Activated T-helper 1 cell treated with anti-CD3 and anti-CD28 coated beads, Interleukin-2, amount 50 U/mL, for 16 hours (primary cell): ENCODE measurements at places on chromosomes 12 and 14.

- no peak for DNase-seq
Observed at GRCh38 chr14:39469094-39469710, 37.0 kb upstream of the FBXO33 start.

- DNase-seq, result no peak
Observed at GRCh38 chr12:585062-586061, 77.9 kb downstream of the NINJ2 start.

GRCh38 chr12:101946233-101946611 is 68.8 kb downstream of the DRAM1 start:
- DNase-seq, result no peak

DNA sequence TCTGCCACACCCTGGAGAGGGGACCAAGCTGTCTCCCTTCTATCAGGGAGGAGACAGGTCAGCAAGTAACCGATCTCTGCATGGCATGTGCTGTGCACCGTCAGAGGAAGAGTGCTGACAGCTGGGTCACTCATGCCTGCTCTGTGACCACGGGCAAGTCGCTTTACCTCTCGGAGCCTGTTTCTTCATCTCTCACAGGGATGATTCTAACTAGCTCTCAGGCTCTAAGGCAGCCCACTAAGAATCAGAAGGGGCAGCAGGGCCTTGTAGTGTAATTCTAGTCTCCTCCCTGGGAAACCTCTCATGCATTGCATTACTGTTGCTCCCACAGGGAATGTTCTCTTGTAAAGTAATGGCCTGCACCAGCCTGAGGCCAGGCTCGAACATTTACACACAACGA is 11.9 kb downstream of the CD9 start:
- DNase-seq, result no peak

- peak; percentile 44 for DNase-seq
Observed at GRCh38 chr12:6959058-6959804, 8.1 kb downstream of the PTPN6 start.

DNA sequence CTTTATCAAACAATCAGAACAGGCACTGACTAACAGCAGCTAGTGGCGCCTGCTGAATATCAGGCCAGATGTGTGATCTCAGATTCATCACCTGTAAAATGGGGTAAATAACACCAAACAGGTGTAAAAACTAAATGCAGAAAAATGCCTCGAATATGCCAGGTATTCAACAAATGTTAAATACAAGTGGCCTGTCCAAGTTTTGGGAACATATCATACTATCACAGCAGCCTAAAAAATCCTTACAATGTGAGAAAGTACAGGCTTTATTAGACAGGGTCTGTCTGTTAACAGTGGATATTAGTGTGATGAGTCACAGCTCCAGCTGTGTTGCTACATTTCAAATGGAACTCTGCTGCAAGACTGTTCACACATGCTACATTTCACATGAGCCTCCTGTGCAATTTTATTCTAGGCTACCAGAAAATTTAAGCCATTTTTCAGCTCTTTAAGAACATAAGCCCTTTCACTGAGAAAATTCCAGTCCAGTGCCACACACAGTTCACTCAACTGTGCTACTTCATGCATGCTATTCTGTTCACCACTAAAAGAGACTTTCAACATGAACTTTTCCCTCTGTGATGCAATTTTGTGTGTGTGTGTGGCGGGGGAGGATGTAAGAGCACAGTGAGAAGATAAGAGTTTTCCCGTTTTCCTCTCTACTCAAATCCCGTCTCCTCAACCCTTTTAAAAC is 56.7 kb downstream of the MSRB3 start:
- no peak for DNase-seq

DNA sequence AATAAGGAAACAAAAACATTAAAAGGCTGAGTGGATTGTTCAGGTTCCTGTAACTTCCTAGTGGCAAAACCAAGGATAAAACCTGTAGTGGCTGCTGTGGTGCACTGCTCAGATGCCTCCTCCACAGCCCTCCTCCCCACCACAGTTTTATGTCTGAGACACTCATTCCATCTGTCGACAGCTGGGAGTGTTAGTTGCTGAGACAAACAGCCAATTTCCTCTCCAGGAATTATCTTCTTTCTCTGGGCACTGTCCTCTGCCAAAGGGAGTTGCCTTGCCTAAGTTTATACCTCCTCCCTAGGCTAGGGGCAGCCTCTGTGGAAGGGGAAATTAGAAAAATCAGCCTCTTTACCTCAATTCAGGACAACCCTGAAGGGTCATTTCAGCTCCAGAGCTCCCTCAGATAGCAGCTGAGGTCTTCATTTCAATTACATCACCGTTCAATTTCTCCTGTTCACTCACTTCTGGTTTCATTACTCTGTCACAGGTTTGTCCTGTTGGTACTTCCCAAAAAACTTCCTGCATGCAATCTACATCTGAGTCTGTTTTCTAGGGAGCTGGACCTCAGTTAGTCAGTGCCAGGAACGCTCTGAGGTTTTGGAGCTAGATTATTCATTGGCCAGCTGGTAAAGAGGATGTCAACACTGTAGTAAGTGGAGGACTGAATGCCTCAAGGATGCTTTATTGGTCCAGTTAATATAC is 74.9 kb upstream of the ATP2B1 start:
- no peak for DNase-seq

- DNase-seq, result no peak
Observed at GRCh38 chr14:23883684-23884540, 69.7 kb upstream of the DHRS4 start.

- no peak for DNase-seq
Observed at GRCh38 chr12:23813206-23813605, 136.3 kb downstream of the SOX5 start.

- no peak for DNase-seq
Observed at GRCh38 chr12:92619730-92620684, 82.8 kb upstream of the PLEKHG7 start.

DNA sequence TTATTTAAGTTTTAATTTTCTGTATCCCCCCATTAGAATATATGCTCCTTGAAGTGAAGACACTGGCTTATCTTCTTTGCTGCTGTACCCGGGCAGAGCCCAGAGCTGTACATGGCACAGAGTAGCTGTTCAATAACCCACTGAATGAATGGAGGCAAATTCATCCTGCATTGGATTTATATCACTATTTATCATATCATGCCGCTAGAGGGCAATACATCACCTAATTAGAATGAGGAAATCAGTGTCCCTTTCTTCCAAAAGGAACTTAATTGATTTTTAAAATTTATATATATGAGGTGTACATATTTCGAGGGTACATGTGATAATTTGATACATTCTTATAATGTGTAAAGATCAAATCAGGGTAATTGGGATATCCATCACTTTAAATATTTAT is 89.2 kb upstream of the TMEM260 start:
- DNase-seq, result no peak

DNA sequence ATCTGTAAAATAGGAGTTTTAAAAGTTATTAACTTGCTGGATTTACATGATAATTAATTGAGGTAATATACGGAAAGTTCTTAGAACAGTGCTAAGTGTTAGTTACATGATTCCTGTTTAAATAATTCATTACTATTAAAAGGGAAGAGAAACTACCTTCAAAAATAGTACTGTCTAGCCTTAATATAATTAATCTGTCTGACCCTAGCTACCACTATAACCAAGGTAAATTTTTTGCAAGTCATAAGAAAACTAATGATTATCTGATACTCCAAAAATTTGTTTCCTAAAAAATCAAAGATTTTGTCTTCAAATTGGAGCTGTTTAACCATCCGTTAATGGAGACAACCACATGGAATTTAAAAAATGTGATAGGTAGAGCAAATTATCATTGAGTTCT is 294.3 kb upstream of the FBXO33 start:
- no peak for DNase-seq

GRCh38 chr12:109586385-109587296 is 13.0 kb downstream of the MVK start:
- no peak for DNase-seq

DNA sequence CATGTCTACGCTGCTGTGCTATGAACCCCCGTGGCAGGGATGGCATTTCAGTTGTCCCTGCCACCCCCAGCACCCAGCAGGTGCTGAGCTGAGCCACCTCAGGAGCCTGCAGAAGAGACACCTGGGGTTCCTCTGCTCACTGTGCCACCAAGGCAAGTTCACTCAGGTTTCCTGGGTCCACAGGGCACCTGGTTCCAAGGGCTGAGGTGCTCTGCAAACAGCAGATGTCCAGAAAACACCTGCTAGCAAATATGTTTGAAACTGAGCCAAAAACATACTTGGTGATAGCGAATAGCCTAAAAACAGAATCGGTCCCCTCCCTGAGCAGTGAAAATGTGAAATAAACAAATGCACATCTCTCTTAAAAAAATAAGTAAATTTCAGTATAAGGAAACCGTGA is 35.6 kb upstream of the GPR68 start:
- no peak for DNase-seq

DNA sequence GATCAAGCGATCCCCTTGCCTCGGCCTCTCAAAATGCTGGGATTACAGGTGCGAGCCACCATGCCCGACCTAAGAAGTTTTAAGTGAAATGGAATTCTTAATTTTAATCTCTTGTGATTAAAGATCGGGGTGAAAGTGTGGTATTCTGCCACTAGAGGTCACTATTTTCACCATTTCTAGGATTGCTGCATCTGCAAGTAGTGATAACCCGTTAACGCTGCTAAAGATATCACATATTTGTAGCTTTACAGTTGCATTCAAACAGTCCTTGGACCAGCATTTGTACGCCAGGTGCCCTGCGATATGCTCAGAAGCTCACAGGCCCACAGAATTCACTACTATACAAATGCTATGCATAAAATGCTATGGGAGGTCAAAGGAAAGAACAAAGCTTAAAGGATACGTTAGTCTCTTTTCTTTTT is 19.3 kb downstream of the CCDC62 start:
- DNase-seq, result no peak

- no peak for DNase-seq
Observed at GRCh38 chr14:104283197-104284106, 145.1 kb downstream of the KIF26A start.

GRCh38 chr14:50668826-50669143 is 679 bp upstream of the SAV1 start:
- no peak for DNase-seq

GRCh38 chr14:74612350-74613021 is 449 bp upstream of the LTBP2 start:
- peak; percentile 76 for DNase-seq

GRCh38 chr14:22794551-22794951 is 20.7 kb downstream of the SLC7A7 start:
- no peak for DNase-seq

DNA sequence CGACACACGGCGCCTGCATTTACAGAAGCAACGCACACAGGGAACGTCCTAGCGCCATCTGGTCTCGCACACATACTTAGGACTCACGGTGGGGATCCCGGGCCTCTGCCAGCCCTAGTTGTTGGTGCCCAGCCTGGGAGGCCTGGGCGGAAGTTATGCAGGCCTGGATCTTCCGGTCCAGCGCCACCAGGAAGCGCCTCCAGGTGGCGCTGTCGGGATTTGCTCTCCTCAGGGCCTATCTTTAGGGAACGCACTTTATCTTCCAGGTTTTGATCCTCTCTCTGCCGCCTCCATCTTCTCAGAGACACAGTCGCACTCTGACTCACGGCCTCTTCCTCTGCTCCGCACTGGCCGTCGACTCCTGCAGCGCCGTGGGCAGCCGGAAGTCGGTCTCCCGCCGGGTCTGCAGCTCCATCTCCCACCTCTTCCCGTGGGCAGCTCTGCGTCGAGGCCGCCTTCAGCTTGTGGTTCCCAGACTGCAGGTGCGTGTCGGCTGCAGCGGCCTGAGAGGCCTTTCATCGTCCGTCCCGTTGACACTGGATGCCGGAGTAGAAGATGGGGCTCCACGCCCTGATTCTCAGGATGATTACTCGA is 760.4 kb downstream of the TMEM121 start:
- DNase-seq, result no peak

GRCh38 chr12:63826006-63826585 is 18.4 kb upstream of the SRGAP1 start:
- DNase-seq, result no peak

DNA sequence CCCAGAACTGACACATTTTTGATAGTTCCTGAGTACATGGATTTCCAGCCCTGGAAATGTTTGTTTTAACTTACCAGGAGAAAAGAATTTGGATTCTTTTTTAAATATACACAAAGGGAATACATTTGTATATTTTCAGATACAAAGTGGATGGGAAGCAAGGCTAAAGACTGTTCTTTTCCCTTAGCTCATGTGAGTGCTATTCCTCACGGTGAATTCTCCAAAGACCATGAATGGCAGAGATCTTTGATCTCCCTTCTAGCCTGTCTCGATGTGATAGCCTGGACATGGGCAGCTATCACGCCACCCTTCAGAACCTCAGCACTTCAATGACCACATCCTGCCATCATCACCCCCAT is 91.3 kb downstream of the DPF3 start:
- no peak for DNase-seq

- no peak for DNase-seq
Observed at GRCh38 chr12:50302686-50303085, 19.4 kb upstream of the LIMA1 start.

DNA sequence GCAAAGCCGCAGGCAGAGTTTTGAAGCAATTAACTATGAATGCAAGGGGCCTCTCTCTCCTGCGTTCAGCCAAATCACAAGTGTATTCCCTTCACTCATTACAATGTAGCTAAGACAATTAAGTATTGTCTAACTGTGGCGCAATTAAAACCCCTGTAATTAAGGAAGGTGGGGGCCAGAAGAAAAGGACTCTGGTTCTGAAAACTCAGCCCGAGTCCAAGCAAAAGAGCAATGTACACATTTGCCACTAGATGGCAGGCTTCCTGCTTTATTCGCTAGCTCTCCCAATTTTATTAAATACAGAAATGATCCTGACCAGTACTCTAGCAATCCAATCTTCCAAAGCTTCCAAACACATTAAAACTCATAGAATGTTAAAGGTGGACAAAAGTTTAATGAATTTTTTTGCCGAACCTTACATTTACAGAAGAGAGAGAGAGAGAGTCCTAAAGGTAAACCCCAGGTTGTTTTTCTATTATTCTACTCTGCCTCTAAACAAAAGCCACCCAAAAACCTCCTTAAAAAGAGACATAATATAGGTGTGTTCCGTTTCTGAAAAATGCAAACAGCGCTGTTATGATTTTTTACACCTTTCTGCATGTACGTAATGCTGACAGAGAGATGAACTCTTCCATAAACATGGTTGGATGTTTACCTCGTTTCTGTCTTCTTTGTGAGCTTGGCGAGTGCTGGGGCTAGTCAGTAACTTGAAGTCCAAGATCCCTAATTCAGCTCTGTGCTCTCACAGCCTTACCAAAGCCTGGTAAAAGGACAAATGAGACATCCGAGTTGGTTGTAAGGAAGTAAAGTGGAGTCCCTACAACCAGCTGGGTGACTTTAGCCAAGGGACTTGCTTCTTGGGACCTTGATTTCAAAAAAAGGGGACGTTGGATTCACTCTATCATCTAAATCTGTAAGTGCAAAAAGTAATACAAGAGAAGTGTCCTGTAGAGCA is 50.9 kb upstream of the VASH1 start:
- no peak for DNase-seq
